ENCODE measurements at places on chromosomes 12 and 14. TPM values are rescaled to one million over a fixed set of nuclear protein-coding genes. Genes with fewer than 3 reads are reported as not detected.

The TPH2 gene
- total RNA-seq: not detected

The RNASE7 gene
- not detected for total RNA-seq

DNA sequence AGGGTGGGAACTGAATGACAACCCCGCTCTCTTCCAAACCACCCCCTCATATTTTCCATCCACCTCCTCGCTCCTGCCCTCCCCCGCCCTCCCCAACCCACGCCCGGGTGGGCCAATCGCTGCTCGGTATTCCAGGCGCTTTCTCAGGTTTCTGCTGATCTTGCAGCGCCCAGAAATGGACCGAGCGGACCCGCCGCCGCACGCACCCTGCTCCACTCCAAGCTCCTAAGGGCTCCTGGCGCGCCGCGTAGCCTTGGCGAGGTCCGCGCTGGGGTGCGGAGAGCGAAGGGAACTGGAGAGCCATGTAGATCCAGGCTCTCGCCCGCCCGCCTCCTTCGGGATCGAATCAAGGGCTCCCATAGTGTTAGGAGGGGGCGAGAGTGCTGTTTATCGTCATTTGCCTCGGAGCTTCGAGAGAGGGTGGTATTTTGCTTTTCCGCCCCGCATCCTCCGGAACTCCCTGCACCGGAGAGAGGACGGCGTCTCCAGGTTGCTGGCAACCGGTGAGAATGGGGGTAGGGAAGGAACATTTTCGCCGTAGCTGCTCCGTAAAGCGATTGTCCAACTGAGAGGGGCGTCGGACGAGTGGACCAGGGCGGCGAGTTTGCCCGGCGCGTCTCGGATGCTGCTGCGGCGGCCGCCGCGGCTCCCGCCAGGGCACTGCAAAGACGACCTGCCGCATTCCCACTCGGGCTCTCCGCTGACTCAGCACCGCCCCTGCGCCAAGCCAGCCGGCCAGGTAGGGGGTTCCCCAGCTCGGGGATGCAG lies at the start of gene KCNA1:
KCNA1 (plus strand) TSS at position 172 of the 768 bp plus-strand sequence. CDS start 1,474 bp downstream, outside the sequence.
- no peaks in the 10 kb centered on the region for H3K36me3 ChIP-seq
- H3K27ac ChIP-seq: no peak within 1 kb of the TSS
- H3K27me3 ChIP-seq: peaks cover 79% of the 10 kb centered on the region
- H3K4me1 ChIP-seq: peaks cover 26% of the 10 kb centered on the region
- DNase-seq: no peak

DNA sequence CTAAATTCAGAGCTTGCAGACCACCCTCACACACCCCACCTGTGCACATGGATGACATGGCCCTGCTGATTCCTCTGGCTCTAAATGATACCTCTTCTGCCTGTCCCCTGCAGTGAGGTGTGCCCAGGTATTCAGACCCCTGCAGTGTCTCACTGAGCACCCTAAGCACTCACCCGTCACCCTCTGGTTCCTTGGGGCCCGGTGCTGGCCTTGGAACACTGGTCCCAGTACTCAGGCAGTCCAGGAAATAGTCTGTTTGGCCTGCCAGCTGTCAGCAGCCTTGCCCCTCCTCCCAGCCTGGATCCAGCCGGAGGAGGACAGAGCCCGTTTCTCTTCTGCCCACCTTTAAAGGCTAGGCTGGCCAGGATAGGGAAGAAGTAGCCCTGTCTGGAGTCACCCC lies 44.9 kb downstream of the ESRRB start:
- no peak overlapping the region for H3K4me3 ChIP-seq
- H3K4me1 ChIP-seq: no peaks in the 10 kb centered on the region
- H3K27me3 ChIP-seq: peaks cover 4% of the 10 kb centered on the region
- no peak overlapping the region for H3K27ac ChIP-seq
- H3K36me3 ChIP-seq: no peaks in the 10 kb centered on the region

DNA sequence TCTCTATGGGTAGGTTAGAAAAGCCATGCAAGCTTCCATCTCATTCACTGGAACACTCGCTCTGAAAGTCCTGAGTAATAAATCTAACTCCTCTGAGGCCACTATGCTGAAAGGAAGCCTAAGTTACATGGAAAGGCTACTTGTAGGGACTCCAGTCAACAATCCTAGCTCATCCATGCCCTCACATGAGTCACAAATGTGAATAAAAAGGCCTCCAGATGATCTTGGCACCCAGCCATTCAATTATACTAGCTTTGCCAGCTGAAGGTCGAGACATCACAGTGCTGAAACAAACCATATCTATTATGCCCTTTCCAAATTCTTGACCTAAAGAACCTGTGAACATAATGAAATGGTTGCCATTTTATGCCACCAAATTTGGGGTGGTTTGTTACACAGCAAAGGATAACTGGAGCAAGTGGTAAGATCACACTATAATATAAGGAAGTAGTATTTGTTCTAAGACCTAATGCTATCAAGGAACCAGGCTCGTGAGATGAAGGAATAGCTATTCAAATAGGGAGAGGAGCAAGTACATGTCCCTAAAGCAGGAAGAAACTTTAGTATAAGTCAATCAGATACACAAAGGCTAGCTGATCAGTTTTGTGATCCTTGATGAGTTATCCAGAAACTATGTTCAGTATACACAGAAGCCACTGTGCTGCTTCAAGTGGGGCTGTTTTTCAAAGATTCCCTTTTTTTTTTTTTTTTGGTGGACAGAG lies 142.1 kb downstream of the MED13L start:
- H3K36me3 ChIP-seq: no peaks in the 10 kb centered on the region
- DNase-seq: no peak
- H3K27me3 ChIP-seq: no peaks in the 10 kb centered on the region
- no peak overlapping the region for H3K27ac ChIP-seq

GRCh38 chr14:81198651-81199050 lies 22.1 kb downstream of the GTF2A1 start:
- no peak overlapping the region for H3K27ac ChIP-seq
- peaks cover 80% of the 10 kb centered on the region for H3K36me3 ChIP-seq
- H3K27me3 ChIP-seq: no peaks in the 10 kb centered on the region
- DNase-seq: no peak
- H3K4me3 ChIP-seq: no peak overlapping the region
